Urinary bladder (tissue), 4 donors: ENCODE measurements at places on chromosomes 5 and 9. TPM values are rescaled to one million over a fixed set of nuclear protein-coding genes. Genes with fewer than 3 reads are reported as not detected.

DNA sequence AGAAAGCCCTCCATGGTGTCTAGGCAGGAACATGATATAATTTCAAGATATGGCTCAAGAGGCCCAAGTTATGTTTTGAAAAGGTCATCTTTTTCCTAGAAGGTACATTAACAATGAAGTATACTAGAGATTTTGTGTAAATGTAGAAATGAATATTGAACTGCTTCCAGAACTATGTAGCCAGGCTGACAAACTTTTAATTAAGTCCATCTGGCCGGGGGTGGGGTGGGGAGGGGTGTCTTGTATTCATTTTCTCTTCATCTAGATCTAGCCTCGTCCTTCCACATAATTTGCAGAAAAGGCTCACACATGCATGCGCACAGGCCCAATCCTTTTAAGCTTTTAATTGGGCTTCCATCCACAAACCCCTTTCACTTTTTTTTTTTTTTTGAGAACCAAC is 323.3 kb downstream of the ARL15 start:
- DNase-seq = no peak

GRCh38 chr9:109369285-109369684 is 48.4 kb upstream of the EPB41L4B start:
- no peak for DNase-seq

- DNase-seq = no peak
These were observed 41.6 kb upstream of the SLC12A7 start for GRCh38 chr5:1153428-1153827.

- no peak for DNase-seq
These were observed 89.7 kb downstream of the PPP2R2B start for GRCh38 chr5:146788898-146789297.

GRCh38 chr5:102819634-102820033 is 64.5 kb downstream of the PAM start:
- no peak for DNase-seq

GRCh38 chr5:80655231-80655774 is 520 bp upstream of the DHFR start:
- no peak for DNase-seq

- no peak for DNase-seq
These were observed 460.8 kb downstream of the TAF11L14 start for GRCh38 chr5:18095061-18095460.

GRCh38 chr9:20256284-20256948 is 365.9 kb downstream of the MLLT3 start:
- no peak for DNase-seq

DNA sequence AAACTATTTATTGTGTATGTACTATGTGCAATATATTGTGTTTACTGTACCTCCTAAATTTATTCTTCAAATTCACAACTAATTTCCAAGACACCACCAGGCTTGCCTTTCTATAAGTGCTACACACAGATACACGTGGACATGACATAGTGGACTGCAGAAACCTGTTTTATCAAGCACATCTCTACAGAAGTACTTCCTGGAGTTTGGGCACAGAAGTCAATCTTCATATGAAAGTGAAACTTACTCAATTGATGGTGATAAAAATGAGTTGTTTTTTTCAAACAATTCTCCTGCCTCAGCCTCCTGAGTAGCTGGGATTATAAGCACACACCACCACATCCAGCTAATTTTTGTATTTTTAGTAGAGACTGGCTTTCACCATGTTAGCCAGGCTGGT is 57.6 kb downstream of the NLN start:
- DNase-seq = no peak

DNA sequence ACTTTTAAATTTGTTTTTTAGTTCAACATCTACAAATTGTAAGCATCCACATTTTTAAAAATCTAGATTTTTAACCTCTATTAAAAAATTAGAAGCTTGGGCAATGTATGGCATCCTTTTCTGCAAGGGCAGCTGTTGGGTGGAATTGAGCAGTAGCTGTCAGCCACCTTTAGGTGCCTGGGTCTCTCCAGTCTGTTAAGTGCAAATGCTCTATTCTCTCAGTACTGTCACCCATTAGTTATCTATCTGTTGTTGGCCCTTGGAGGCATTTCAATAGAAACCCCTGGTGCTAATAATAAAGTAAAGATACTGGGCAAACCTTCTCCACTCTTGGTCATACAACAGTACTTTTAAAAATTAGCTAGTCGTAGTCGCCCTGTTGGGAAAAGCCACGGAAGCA is 63.6 kb downstream of the PIP5K1B start:
- DNase-seq = no peak

- DNase-seq = no peak
These were observed 101.7 kb upstream of the FCN2 start for GRCh38 chr9:134778841-134779411.

DNA sequence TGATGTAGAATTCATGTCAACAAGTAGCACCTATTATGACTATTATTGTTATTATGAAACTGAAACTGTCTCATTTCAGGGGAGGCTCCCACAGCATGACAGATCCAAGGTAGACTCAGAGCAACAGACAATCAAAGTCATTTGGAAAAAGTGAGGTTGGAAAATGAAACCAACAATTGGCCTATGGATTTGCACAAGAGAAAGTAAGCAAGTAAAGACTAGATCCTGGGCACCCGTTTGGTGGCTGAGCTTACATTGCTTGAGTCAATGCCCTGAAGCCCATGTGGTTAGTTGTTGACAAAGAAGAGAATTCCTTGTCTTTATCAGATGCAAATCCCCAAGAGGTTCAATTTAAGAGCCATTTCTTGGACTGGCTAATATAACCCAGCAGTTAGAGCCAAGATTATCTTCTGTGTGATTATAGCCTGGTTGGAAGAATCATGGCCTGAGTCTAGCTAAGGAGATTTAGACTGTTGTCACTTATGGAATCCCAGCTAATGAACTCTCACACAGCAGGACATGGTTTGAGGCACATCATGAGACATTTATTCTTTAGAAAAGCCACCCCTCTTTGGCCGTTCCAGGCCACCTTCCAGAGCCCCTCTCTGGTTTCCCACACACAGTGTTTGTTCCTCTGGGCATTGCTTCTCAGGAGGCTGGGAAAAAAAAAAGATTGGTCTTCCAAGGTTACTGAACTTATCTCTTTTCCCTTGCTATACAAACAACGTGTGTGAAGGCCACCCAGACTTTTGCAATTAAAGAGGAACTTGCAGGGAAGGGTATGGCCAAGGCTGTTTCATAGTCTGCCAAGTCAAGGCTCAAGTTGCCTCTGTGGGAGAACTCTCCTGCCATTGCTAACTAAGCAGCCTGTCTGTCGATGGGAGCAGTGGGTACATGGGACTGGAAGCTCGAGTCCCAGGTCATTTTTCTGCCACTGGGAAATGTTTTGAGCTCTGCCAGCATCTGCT is 399.5 kb downstream of the ENC1 start:
- DNase-seq = no peak

DNA sequence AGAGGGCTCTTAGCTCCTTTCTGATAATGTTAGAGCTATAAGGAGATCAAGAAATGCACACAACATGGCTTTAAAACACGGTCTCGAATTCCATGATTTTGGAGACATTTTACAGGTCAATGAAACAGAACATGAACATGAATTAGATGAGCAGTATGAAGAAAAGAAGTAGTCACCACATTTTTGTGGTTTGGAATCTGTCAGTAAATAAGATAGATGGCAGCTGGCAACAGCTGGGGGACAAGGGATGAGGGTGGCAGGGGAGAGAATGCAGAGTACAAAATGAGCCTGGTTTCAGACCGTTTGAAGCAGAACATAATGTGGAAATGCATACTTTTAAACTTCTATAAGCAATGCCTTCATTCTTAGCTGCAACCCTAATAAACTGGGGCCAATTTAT is 107.1 kb downstream of the OXCT1 start:
- DNase-seq = no peak

DNA sequence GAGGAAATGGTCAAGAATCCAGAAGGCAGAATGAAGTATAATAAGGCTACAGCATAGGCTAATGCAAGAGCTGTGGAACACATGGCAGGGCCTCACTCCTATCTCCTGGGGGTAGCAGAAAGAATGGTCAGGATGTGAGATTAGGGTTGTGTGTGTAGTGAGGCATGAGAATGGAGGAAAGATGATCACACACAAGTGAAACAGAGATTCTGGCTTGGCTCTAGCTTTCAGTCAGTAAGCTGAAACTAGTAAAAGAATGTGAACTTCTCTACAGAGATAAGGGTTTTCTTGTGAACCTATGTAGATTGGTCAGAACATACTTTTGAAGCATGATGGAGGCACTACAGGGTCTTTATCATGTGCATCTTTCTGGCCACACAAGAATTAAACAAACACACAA is 298.8 kb downstream of the ASTN2 start:
- DNase-seq = no peak

DNA sequence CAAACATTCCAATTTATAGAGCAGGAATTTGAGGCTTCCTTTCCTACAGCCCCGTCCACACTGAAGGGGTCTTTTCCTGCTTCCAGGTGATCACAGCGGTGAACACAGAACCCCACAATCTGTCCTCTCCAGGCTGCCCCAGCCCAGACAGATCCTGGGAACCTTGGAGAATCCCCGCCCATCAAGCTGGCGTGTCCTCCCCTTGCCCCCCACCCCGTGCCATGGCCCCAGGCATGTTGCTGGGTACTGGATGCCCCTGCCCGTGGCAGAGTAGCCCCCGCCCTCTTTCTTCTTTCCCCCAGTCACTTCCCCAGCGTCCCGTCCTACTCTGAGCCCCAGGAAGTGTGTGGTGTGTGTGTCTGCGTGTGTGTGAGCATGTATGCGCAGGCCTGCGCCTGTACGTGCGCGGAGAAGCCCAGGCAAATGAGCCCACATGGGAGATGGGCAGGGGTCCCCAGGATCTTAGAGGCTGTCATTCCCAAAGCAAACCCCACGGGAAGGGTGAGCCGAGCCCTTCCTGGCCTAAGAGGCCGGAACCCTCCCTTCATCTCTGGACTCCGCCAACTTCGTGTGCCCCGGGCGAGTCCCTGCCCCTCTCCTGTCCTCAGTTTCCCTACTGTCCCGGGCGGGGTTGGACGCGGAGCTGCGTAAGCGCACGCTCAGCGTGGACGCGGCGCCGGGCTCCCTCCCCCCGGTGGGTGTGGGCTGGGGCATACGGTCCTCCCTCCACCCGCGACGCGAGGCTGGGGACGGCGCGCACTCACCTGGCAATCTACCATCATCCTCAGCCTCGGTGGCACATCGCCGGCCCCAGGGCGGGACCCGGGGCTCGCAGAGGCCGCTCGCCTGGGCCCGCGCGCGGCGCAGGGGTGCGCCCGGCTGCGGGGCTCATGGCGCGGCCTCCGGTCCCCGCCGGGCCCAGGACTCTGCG is 15.2 kb downstream of the GBGT1 start:
- no peak for DNase-seq

GRCh38 chr5:122180146-122180712 is 50.9 kb downstream of the ZNF474 start:
- no peak for DNase-seq

DNA sequence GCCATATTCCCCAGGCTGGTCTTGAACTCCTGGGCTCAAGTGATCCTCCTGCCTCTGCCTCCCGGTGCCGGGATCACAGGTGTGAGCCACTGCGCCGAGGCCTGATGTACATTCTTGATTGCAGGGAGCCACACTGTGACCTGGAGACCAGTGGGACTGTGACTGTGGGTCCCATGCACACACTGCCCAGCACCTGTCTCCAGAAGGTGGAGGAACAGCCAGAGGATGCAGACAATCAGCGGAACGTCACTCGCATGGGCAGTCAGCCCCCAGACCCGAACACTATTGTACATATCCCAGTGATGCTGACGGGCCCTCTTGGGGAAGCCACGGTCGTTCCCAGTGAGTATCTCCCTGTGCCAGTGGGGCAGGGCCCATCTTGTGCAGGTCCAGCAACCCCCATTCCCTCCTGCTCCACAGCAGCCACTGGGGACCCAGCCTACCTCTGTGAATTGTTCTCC is 147.3 kb downstream of the CACNA1B start:
- DNase-seq = no peak

DNA sequence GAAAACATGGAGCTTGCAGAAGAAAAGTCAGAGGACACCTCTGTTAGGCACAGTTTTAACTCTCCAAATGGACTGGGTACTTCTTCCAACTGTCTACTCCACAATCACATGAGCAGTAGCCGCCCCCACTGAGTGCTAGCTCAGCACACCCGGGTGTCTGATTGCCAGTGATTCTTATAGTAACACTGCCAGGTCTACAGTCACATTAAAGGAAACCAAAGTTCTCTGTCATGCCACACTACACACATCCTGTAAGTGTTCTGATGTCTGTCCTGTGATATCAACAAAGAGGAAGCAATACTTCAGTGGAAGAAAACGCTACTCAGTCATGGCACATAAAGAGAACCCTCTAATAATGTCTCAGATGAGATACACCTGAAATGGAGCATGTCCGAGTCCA is at the start of gene HAVCR2:
Gene HAVCR2 (minus strand): TSS at position 69 of the 400 bp plus-strand sequence. CDS start 61 bp downstream, at position 8.
- no peak for DNase-seq

DNA sequence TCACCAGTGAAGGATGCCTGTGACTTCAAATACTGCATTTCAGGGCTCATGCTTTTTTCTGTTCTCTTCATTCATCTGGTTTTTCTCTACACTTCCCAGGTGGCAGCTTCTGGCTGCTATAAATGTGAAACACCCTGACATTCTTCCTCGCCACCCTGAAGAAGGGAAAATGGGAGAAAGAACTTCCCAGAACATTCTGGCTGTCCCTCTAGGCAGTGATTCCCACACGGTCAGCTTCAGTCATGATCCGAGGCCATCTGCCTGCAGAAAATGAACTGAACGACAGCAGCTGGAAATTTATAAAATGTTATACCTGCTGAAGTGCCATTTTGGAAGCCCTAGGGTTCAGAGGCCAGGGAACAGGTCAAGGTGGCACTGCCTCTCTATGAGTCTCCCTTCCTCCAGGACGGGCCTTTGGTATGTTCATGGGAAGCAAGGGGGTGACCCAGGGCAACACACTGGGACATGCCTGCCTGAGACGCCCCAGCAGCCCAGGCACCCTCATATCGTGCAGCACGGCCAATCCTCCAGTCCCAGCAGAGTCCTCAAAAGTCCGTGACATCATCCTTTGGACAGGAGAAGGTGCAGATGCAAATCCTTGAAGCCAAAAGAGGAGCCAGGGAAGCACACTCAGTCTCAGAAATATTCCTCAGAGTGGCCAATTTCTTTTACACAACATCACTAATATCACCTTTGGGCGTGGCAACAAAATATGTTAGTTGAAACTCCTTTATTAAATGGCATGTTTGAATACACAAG is 107.1 kb downstream of the SEMA5A start:
- DNase-seq = no peak

Gene FGF10
- total RNA-seq = 21.2 TPM

Gene PCA3
- total RNA-seq = 0.26 TPM

Gene SCGB3A1
- not detected for total RNA-seq

Gene LCN2
- 1.9 TPM for total RNA-seq

Gene POLR1E
- total RNA-seq = 32.4 TPM

Gene FOXD4L5
- total RNA-seq = 0.05 TPM

Gene SLC6A18
- not detected for total RNA-seq

Gene TMEM252
- total RNA-seq = not detected

Gene PCDHB13
- total RNA-seq = 5.9 TPM

Gene RNF145
- 47.6 TPM for total RNA-seq

Gene SPINK6
- not detected for total RNA-seq
